ENCODE measurements at places on chromosomes 16 and 17. TPM values are rescaled to one million over a fixed set of nuclear protein-coding genes. Genes with fewer than 3 reads are reported as not detected.

CDYL2 gene
- total RNA-seq = 5.7 TPM

TNFSF12 gene
- total RNA-seq = 63.9 TPM

PPP1R27 gene
- not detected for total RNA-seq

SPNS2 gene
- 31.6 TPM for total RNA-seq

DNA sequence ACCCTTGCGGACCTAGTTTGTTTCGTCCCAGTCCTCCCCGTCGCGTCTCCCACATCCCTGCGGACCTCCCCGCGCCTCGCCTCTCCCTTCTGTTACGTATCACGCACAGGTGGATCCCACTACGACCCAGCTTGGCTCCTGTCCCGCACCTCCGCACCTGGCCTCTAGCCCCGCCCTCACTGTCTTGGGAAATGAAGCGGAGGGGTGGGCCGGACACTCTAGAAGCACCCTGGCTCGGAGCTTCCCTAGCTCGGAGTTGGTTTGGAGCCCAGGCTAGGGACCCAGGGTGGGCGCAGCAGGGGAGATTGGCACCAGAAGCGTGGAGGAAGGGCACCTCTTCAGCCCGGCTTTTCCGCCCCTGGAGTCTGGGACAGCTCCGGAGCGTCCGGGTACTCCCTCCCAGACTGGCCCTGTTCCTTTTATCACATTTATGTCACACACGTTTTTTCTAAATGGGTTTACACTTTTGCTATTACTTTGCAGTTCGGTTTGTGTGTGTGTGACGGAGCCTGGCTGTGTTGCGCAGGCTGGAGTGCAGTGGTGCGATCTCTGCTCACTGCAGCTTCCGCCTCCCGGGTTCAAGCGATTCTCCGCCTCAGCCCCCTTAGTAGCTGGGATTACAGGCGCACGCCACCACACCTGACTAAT lies 1.4 kb upstream of the CEMP1 start:
- DNase-seq = peak; percentile 86

DNA sequence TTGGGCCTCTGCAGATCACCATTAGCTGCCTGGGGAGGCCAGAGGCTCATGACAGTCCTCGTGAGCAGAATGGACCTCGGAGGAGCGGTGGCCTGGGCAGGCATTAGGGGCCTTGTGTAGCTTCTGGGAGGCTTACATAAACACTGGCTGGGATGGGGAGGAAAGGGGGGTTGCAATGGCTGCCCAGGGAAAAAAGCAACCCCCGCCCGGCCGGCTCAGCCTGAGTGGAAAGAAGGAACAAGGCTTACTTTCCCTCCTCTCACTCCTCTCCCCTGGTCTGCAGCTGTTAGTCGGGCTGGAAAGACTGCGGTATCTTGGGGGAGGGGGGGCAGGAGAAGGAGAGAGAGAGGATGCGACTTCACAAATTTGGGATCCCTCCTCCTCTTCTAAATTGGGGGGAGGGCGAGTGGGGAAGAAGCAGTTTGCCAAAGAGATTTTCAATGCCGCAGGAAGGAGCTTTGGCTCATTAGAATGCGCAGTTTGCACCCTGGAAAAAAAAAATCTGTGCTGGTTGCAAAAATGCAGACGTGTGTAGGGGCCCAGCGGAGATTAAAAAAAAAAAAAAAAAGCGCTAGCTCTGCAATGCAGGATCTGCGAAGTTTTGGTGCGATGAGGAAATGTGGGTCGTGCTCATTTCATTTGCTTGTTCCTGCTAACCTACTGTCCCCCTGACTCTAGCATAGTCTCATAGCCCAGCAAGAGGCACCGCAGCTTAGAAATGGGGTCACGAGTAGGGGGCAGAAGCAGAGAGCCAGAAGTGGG lies 6.6 kb upstream of the NR1D1 start:
- DNase-seq = no peak

DNA sequence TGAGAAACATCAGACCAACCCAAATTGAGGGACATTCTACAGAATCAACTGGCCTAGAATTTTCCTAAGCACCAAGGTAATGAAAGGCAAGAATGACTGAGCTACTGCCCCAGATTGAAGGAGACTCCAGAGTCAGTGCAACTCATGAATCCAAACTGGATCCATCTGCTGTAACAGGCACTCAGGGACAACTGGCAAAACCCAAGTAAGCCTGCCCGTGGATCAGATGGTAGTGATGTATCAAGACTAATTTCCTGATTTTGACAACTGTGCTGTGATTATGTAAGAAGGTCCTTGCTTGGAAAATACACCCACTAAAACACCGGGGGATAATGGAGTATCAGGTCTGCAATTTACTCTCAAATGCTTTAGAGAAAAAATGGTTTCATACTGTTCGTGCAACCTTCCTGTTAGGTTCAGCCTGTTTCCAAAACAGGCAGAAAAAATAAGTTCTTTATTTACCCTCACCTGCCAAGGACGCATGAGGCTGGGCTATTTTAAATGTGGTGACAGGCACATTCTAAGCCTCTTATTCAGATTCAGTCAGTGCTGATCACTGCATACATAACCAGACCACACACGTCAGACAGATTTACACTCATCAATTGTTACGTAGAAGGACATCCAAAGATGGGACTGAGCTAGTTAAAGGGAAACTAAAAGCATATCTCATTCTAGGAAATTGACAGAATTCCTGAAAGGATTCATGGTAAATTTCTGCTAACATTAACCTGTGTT lies 7.0 kb downstream of the MBTPS1 start:
- no peak for DNase-seq

DNA sequence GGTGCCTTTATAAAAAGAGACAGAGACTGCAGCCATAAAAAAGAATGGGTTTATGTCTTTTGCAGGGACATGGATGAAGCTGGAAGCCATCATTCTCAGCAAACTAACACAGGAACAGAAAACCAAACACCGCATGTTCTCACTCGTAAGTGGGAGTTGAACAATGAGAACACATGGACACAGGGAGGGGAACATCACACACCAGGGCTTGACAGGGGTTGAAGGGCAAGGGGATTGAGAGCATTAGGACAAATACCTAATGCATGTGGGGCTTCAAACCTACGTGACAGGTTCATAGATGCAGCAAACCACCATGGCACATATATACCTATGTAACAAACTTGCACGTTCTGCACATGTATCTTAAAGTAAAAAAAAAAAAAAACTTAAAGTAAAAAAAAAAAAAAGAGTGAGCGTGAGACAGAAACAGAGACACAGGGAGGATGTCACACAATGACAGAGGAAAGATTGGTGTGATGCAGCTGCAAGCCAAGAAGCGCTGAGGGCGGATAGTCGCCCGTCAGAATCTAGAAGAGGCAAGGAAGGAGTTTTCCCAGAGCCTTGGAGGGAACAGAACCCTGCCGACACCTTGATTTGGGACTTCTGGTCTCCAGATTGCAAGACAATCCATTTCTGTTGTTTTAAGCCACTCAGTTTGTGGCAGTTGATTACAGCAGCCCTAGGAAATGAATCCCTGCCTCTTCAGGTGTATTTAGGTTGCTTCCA lies 27.4 kb upstream of the TNS4 start:
- peak; percentile 34 for DNase-seq

All from sciatic nerve (tissue), 2 donors.